ENCODE measurements at places on chromosomes 1 and 21.
A peak's percentile ranks its signal among the peaks of the same experiment; 100 is the strongest.

DNA sequence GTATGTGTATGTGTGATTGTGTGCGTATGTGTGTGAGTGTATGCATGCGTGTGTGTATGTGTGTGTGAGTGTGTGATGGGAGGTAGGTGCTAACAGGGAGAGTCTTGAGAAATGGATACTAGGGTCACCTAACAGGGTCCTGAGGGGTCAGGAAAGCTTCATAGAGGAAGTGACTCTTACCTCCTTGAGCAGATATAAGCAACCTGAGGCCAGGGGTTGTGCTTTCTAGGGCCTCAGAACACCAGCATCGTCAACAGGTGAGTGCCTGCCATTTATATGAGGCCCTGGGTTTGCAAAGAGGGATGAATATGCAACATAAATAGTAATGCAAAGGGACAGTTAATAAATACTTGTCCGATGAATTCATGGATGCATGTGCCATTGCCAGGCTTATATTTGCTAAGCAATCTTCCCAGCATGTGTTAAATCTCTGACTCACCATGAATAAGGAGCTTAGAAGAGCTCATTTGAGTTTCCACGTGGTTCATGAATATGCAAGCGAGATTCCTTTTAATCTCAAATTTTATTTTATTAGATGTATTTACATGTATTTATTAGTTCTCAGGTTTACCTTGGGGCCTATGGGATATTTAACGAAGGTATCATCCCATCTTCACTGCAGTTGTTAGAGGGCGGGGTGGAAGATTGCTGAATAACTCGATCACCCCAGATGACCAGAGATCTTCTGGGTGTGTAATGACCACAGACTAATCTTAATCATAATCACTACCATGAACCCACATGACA, 438.3 kb downstream of the CAMTA1 start:
- DNase-seq: peak; percentile 67

DNA sequence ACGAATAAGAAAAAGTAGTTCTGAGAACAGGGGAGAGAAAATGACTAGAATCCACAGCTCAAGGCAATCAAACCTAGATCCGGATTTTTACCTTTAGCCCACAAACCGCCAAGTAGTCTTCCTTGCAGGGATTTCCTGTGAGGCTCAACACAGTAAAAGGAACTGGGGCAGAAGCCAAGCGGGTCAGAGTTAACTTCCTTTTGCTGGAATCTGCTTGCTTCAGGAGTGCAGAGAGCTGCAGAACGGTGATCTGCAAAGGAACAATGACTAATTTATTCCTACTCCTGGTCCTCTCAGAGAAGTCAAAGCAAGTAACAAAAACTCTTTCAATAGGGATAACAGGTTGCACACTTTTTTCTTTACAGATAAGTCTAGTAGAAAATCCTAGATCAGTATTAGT, 53.4 kb downstream of the UBR4 start:
- DNase-seq: no peak

DNA sequence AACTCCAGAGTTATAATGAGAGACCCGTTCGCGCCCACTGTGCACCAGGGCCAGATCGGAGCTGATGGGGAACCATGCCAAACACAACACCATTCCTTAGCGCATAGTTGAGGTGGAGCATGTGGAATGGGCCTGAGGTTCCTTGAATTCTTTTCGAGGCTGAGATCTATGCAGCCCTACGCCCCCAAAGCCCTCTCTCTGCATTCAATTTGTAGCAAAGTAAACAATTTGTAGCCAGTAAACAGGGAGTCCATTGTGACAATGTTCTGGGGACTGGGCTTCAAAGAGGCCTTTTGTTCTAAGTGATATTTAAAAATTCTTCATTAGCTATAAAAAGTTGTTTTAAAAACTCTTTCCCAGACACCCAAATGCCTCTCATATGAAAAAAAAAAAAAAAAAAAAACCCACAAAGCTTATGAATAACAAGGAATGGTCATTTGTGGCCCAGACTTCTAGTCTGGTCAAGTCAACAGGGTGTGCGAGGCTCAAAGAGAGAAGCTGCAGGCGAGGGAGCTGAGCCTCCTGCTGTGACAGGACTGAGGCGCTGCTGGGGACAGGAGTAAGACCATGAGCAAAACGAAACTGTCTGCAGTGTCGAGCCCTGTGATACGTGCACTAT, 30.6 kb upstream of the KCNE2 start:
- no peak for DNase-seq

GRCh38 chr1:75964760-75965408, 32.7 kb upstream of the ASB17 start:
- no peak for DNase-seq

DNA sequence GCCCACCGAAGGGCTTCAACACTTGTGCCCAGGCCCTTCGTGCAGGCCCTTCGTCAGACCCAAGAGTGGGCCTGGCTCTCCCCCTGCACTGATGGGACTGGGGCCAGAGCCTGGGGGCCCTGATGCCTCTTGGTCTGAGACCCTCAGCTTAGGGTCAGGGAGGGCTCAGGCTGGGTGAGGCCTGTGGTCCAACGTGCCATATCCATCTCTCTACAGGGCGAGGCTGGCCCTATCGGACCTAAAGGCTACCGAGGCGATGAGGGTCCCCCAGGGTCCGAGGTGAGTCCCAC, 15.6 kb downstream of the COL6A1 start:
- DNase-seq: no peak

DNA sequence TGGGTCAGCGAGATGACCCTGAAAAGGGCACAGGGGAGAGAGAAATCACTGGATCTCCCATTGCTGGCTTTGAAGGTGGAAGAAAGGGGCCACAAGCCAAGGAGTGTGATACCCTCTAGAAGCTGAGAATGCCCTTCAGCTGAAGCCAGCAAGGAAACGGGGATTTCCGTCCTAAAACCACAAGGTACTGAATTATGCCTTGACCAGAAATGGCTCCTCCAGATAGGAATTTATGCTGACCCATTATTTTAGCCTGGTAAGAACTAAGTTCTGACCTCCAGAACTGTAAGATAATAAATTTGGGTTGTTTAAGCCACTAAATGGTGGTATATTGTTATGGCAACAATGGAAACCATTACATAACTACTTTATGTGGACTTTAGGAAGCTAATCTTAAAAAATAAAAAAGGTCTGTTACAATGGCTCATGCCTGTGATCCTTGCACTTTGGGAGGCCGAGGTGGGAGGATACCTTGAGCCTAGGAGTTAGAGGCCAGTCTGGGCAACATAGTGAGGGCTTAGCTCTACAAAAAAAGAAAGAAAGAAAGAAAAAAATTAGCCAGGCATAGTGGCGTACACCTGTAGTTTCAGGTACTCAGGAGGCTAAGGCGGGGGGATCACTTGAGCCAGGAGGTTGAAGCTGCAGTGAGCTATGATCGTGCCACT, 3.6 kb upstream of the H6PD start:
- no peak for DNase-seq

- DNase-seq: peak; percentile 77
These were observed 5.3 kb upstream of the MROH9 start for GRCh38 chr1:170929835-170930554.

DNA sequence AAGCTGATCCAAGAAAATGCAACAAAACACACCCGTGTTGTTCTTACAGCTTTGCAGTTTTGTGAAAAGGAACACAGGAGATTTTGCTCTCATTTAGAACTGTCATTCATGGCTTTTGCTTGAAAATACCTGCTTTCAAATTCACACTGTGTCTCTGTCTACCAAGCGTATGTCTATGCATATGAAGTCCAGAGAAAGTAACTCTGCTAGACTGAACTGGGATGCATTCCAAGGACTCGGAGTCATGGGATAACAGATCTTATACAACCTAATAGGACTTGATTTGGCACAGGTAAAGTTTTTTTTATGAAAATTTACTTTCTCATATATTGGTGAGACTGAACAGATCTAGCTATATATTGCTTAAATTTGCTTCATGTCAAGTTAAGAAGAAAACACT, 102.4 kb downstream of the PTGER3 start:
- DNase-seq: no peak

- peak; percentile 66 for DNase-seq
These were observed 22.1 kb downstream of the EIF2D start for GRCh38 chr1:206590025-206590758.

DNA sequence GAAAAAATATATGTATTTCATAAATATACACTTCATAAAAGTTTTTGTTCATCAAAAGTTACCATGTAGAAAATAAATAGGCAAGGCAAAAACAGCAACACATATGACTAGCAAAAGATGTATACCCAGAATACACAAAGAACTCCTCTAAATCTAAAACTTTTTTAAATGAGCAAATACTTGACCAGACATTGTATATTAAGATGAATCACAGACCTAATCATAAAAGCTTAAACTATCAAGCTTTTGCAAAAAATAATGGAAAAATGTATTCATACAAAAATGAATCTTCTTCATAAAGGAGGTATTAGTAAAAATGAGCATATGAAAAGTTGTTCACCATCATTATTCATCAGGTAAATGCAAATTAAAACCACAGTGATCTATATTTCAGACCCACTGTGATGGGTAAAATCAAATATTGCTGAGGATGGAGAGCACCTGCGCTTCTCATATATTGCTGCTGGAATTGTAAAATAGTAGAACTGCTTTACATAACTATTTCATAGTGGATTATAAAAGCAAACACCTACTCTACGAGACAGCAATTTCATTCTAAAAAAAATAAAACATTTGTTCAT, 78.3 kb upstream of the RGS1 start:
- DNase-seq: no peak

DNA sequence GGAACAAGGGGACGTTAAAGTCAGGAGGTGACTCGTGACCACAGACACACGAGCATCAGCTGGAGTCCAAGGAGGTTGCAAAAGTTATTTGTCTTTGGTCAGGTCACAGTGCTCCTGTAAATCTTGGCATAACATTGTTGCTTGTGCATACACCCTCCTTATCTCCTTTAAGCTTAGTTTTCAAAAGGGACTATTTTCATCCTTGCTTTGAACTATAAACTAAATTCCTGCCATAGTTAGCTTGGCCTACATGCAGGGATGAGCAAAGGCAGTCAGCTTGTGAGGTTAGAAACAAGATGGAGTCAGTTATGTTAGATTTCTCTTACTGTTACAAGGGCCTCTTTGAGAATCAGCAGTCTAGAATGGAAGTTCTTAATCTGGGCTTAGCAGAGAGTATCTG, 28.0 kb upstream of the FASLG start:
- DNase-seq: no peak

DNA sequence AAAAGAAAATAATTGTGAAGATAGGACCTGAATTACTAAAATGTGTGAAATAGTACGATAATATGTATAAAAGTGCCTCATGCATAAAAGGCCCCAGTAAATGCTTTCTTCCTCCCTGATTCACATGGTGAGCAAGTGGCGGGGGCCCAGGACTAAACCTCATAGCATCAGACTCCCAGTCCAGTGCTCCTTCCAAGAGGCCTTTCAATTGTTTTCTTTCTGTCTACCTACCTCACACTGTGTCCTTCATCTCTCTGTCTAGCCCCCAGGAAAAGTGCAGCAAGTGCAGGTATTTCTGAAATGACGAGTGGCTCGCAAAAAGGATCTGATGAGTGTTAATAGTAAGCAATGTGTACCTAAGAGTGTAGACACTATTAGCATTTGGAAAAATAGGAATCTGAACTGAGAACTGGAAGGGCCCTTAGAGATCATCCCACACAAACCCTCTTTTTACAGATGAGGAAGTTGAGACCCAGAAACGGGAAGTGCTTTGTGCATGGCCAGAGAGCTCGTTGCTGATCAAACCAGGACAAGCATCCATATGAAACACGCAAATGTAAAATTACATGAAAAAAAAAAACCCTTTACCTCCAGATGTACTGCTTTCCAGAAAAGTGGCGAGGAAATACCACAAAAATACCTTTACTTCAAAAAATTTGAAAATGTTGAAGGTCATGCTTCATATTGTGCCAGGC, 118.2 kb upstream of the HOOK1 start:
- no peak for DNase-seq

GRCh38 chr1:160837558-160838205, 25.0 kb downstream of the CD244 start:
- no peak for DNase-seq

DNA sequence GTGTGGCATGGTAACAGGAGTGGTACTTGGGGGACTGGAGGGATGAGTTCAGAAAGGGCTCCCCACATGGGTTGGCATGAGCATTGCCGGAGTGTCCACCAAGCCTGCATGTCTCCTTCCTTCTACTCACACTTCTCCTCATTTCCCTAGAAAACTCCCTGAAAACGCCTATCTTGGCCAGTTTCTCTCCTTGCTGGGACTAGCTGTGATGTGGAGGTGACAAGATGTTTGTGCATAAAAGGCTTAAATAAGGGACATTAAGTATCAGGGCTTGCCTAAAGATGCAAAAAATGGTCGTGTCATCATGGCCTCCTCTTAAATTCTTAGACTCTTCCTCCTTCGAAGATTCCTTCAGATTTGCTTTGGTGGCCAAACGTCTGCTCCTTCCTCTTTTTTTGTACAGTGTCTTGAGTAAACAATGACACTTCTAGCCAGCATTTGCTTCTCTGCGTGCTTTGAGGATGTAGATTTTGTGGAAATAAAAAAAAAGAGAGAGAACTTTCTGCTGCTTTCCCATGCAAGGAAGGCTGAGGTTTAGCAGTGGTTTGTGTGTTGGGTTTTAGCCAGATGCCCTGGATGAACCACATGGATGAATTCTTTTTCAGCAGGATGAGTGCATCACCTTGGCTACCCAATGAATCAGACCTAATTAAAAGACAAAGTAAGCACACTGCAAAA, 239.1 kb upstream of the IRF2BP2 start:
- DNase-seq: peak; percentile 58

- DNase-seq: no peak
These were observed 78.2 kb downstream of the NFIA start for GRCh38 chr1:61160526-61160925.

DNA sequence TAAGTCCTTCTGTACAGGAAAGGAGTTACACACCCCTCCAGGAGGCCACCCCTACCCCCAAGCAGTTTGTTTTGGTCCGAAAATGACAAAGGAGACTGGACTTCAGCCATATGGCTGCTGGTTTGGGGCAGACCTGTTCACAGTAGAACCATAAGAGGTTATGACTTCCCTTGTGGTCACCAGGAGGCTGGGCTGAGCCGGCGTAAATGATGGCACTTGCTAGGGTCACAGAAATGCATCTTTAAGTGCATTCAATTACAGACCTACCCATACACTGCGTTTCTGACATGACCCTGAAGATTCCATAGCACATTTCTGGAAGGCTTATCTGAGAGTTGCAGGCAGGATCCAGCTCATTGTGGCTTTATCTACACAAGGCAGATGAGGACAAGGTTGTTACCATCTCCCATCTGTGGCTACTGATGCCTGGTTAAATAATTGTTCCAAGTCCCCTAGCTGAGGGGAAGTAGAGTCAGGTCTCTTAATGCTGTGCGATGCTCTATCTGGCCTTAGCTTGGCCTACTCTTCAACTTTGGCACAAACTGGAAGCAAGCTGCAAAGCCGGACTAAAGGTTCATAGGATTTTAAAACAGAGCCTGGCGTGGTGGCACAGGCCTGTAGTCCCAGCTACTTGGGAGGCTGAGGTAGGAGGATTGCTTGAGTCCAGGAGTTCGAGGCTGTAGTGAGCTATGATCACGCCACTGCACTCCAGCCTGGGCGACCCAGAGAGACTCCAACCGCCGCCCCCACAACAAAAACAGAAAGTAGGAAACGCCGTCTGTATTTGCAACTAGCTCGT, 1.7 kb upstream of the TRIM67 start:
- no peak for DNase-seq

Measured in stromal cell of bone marrow (primary cell).